Cerebellum (tissue), 4 donors: ENCODE measurements at places on chromosomes 4 and X. TPM values are rescaled to one million over a fixed set of nuclear protein-coding genes. Genes with fewer than 3 reads are reported as not detected.

- DNase-seq: no peak
These were observed 35.9 kb upstream of the GUCY1B1 start for GRCh38 chr4:155722816-155723499.

- DNase-seq: no peak
These were observed 13.4 kb downstream of the LRIT3 start for GRCh38 chr4:109861271-109861670.

DNA sequence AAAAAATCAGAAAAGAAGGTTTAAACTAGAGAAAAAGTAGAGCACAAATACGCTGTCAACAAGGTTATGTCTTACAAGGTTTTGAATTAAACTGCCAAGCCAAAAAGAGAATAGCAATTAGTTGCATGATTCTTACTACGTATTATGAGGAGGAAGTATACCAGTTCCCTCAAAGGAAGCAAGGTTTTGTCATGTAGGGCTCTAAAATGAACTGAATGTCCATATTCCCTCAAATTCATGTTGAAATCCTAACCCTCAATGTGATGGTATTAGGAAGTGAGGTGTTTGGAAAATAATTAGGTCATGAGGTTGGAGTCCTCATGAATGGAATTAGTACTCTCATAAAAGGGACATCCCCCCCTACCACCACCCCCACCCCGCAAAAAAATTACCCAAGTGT is 201.0 kb downstream of the FBXW7 start:
- DNase-seq: no peak

DNA sequence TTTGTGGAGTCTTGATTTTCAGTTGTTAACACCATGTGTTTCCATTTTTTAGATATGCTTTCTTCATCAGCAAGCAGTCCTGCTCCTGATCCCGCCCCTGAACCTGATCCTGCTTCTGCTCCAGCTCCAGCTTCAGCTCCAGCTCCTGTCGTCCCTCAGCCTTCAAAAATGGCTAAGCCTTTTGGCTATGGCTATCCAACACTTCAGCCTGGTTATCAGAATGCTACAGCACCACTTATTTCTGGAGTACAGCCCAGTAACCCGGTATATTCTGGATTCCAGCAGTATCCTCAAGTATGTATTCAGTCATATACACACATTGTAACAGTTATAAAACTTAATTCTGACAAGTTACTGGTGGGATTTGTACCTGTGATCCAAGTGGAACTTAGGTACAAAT is 60.9 kb downstream of the SEC24B start:
- no peak for DNase-seq

DNA sequence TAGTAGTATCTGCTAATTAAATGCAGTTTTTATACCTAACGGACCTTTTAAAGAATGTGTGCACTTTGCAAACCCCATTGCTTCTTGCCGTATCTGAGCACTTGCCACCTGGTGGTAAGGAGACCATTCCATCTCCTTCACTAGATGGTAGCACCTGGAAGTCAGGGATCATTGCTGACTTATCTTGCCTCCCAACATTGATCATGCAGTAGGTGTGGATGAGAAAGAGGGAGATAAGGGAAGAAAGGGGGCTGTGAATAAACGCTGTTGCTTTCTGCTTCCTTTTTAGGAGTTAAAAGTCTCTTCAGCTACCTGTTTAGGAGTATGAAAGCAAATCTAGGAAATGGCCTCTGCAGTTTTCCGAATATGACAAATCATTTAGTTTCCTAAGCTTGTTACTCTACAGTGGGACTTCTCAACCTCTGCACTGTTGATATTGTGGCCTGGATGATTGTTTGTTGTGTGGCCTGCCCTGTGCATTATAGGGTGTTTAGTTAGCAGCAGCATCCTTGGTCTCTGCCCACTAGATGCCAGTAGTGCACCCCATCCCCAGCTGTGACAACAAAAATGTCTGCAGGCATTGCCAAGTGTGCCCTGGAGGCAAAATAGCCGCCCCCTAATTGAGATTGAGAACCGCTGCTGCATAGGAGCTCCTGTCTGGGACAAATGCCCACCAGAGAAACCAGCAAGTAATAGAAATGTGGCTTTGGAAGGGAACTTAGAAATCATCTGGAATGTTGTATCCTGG is 38.8 kb downstream of the GAB1 start:
- DNase-seq: no peak

- no peak for DNase-seq
These were observed 40.9 kb upstream of the NKRF start for GRCh38 chrX:119647089-119647488.

DNA sequence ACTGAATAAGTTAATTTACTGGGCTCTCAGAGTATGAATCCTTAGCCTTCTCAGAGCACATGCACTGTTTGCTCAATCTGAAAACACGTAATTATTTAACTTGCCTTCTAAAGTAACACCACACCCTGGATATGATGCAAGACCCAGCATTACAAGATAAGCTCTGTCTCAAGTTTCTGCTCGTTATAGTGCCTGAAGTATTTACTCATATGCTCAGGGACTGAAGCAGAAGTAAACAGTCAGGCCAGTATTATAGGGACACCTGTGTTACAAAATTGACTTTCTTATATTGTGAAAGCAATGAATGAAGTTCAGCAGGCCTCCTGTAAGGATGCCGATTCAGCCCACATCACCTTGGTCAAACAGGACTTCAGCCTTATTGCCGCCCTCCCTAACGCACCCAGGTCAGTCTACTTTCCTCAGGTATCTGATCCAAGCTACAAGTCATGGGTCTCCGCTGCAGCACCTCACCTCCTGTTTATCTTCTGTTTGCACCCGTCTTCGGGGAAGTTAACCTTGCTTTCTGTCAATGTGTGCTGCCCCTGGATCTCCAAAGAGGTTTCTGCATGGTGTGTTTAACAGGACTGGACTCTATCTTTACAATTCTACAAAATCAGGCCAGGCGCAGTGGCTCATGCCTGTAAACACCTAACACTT is 42.8 kb upstream of the KLF3 start:
- DNase-seq: no peak

DNA sequence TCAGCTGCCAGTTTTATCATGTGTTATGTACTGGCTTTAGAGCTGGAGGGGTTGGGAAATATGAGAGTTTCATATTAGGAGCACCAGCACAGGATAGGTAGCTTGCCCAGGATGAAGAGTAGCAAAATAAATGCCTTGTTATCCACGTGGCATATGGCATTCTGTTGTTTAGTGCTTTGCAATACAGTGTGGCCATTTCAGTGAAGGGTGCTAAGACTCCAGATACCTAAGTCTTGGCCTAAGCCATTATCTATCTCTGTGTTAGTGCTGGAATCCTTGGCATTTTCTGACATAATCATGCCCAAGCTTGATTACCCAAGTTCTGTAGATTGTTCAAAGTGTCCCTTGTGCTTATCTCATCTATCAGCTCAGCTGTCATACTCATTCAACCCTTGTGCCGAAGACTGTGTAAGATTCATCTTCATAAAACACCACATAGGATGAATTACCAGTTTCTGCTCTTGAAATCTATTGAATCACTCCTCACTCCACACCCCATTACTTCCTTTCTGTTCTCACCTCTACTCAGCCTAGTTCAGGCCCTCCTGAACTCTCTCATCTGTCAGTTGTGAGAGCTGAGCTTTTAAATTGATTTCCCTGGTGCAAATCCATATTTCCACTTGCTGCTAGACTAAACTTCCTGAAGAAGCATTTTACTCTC is 73.5 kb downstream of the CLCN5 start:
- DNase-seq: no peak

- DNase-seq: peak; percentile 49
These were observed 14.2 kb upstream of the PJA1 start for GRCh38 chrX:69179380-69179911.

DNA sequence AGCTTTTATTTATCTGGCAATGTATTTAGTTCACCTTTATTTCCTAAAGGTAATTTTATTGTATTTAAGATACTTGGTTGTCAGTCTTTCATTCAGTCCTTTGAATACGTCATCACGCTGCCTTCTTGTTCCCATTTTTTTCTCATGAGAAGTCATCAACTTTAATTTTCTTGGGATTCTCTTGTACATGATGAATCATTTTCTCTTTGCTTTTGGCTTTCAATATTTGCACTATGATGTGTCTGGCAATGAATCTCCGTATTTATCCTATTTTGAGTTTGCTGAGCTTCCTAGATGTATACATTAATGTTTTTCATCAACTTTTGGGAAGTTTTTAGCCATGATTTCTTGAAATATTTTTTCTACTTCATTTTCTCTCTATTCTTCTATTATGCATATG is 28.4 kb downstream of the CLDN2 start:
- no peak for DNase-seq

DNA sequence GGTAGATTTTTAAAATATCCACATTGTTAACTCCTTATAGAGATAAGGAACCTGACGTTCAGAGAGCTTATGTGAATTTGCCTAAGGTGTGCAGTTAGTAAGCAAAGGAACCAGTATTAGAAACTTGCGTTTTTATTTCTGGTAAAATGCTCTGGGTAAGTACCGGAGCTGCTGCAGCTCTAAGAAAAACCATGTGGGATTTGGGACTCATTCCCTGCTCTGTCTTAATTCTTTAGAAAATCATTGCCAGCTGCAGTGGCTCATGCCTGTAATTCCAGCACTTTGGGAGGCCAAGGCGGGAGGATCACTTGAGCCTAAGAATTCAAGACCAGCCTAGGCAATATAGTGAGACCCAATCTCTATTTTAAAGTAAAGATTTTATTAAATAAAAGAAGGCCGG is 5.8 kb downstream of the CCKAR start:
- DNase-seq: no peak

DNA sequence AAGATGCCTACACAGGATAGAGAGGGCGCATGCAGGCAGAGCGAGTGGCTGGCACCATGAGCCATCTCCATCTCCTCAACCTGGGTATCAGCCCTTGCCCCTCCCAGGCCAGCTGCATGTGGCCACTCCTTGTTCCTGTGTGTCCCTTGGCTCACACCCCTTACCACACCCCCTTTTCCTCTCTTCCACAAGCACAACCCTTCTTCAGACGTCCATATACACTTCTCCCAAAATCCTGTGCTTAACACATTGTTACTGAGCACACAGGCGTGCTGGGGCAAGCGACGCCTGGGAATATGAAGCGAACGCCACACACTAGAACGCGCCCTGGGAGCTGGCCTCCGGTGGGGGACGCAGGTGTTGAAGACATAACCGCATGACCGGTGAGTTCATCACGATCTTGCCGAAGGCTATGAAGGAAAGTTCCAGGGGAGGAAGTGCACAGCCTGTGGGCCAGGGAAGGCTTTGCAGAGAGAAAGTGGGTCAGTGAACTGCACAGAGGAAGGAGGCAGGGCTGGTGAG is 19.1 kb upstream of the KIAA0232 start:
- DNase-seq: no peak

- DNase-seq: no peak
These were observed 124.1 kb upstream of the MAB21L2 start for GRCh38 chr4:150457802-150458201.

GRCh38 chr4:7828793-7829301 is 110.8 kb downstream of the AFAP1 start:
- DNase-seq: no peak

DNA sequence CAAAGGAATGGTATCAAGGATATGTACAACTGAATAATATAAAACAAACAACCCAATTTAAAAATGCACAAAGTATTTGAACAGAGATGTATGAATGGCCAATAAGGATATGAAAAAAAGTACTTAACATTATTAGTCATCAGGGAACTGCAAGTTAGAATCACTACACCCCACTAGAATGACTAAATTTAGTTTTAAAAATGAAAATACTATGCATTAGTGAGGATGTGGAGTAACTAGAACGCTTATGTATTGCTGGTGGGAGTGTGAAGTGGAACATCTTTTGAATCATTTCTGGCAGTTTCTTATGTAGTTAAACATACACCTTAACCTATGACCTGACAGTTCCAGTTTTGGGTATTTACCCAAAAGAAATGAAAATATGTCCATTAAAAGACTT is 13.0 kb upstream of the SLC16A2 start:
- DNase-seq: no peak

DNA sequence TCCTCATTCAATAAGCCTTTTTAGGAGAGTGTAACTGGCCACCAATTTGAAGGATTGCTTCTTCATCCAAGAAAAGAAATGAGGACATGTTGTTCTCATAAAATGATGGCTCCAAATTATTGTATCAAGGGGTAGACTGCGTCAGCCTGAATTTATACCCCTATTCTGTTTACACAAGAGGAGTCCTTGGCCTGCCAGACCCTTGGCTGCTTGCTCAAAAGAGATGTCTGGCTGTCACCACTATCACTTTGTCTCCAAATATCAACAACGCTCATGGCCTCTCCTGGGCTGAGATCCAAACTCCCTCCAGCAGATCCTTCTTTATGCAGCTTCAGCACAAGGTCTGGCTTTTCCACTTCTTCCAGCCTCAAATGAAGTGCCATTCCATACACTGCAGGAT is 127.9 kb downstream of the OR13H1 start:
- no peak for DNase-seq

DNA sequence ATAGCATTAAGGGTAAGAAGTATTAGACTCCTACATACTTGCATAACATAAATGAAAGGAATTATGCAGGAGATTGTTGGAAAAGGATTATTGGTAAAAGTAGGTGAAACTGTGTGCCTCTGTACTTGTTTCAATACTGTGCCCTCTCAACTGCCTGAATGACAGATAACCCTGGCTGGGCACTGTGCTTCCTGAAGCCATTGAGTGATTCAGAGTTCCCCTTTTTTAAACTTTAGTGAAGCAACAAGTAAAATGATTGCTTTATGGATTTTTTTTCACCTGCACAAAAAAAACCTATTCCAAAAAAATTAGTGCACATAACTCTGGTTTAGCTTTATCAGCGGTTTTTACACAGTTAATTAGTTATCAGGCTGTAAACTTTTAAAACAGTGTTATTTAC is 204.8 kb downstream of the TRAM1L1 start:
- DNase-seq: no peak

The DCHS2 gene
- 12.2 TPM for total RNA-seq

The GNL3L gene
- total RNA-seq: 20.8 TPM

The GYPE gene
- total RNA-seq: 0.73 TPM

The TFDP3 gene
- total RNA-seq: not detected

The C4orf17 gene
- not detected for total RNA-seq

The MAGEA9B gene
- not detected for total RNA-seq

The CHIC2 gene
- total RNA-seq: 33.1 TPM

The CXCL8 gene
- total RNA-seq: 2.0 TPM

The MTNR1A gene
- total RNA-seq: 1.8 TPM

The TMEM184C gene
- total RNA-seq: 40.6 TPM

The CT45A2 gene
- total RNA-seq: not detected

The VCX3A gene
- total RNA-seq: not detected
